CD4-positive, alpha-beta T cell treated with Interleukin-12 subunit alpha and Interleukin-12 subunit beta, for 1 hour (primary cell): ENCODE measurements at places on chromosomes 2 and 18.

- DNase-seq = no peak
These were observed 245.1 kb downstream of the LRRTM1 start for GRCh38 chr2:80059447-80059846.

DNA sequence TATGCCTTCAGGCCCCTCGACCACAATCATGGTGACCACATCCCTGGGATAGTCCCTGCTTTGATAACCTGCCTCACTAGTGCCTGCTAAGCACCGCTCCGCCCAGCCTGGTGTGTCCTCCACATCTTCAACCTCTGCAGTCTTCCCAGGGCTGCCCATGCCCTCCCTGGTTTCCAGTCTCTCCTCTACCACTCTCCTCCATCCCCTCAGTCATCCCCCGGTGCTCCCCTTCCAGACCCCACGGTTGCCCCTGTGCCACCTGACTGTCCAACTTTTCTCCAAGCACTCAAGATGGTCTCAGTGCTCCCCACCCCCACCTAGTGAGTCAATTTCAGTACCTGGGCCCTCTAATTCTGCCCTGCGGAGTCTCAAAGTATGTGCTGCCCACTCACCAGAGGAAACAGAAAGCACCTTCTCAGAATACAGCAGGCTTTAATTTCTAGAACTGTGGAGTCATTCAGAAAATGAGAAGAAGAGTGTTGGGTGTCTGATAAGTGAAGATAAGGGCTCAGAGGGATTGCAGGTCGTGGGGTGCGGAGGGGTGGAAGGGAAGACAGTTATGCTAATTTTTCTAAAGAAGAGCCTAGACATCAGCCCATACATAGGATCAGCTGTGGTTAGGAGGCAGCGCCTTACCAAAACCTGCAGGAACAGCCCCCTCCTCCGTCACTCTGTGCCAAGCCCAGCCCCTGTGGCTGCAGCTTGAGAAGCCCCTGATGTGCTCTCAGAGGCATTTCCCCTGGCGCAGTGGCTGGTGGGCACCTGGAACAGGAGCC lies 53.6 kb upstream of the CAB39 start:
- DNase-seq = peak; percentile 38

- no peak for DNase-seq
These were observed 15.7 kb upstream of the CNNM3 start for GRCh38 chr2:96800061-96801004.

- DNase-seq = no peak
These were observed 14.2 kb upstream of the CNRIP1 start for GRCh38 chr2:68333931-68334330.

DNA sequence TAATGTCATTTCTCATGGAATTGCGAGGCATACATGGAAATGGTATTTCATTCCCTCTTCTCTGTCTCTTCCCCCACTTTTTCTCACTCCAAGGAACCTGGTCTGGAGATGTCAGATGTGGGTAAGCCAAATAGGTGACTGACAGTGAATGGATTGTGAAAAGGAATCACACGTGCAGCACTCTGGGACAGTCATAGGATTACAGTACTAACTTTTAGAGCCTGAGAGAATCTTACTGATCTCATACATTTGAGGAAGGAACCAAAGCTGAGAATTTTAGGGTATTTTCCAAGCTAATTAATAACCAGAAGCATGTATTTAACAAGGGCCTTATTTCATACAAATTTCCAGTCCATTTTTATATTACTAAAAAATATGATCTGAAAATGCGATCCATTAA lies 58.1 kb upstream of the ERBB4 start:
- no peak for DNase-seq

GRCh38 chr18:80034852-80035406 lies 695 bp downstream of the RBFA start:
- DNase-seq = no peak

- no peak for DNase-seq
These were observed 6.8 kb upstream of the STK25 start for GRCh38 chr2:241514986-241515737.

GRCh38 chr2:184261331-184261730 lies 337.0 kb upstream of the ZNF804A start:
- DNase-seq = no peak

- DNase-seq = no peak
These were observed 204.5 kb downstream of the ACKR3 start for GRCh38 chr2:236774171-236774570.

GRCh38 chr18:79955302-79956075 lies 4.0 kb upstream of the SLC66A2 start:
- DNase-seq = no peak

GRCh38 chr2:153595939-153596338 lies 117.4 kb upstream of the RPRM start:
- no peak for DNase-seq

- no peak for DNase-seq
These were observed 47.8 kb upstream of the NT5C1B start for GRCh38 chr2:18637196-18637595.
